ENCODE measurements at places on chromosomes 7 and 10.

GRCh38 chr7:146683439-146683838 is 566.8 kb downstream of the CNTNAP2 start:
- no peaks in the 10 kb centered on the region for H3K4me1 ChIP-seq
- peaks cover 45% of the 10 kb centered on the region for H3K27me3 ChIP-seq
- peak; percentile 26 for DNase-seq

DNA sequence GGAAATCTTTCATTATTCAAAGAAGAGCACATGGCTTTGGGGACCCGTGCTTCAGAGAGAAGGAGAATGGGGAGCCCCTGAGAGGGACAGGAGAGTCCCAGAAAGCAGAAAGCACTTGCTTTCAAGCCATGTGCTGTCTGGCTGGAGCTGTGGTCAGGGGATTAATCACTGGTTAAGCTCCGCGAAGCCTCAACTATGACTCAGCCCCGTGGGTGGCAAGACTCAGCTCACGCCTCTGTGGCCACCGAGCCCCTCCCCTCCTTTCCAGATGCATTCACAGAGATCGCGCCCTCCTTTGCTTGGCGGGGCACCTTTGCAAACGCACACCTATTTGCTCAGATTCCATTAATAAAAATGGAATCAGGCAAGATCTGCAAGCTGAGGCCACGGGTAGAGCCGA is 202.9 kb upstream of the TCERG1L start:
- no peak overlapping the region for H3K4me3 ChIP-seq
- H3K4me1 ChIP-seq: no peaks in the 10 kb centered on the region
- no peak overlapping the region for H3K27ac ChIP-seq
- no peaks in the 10 kb centered on the region for H3K27me3 ChIP-seq

GRCh38 chr7:100489824-100490223 is 6.1 kb downstream of the NYAP1 start:
- H3K27ac ChIP-seq: no peak overlapping the region
- DNase-seq: no peak
- H3K27me3 ChIP-seq: no peaks in the 10 kb centered on the region
- peaks cover 1% of the 10 kb centered on the region for H3K4me1 ChIP-seq

- H3K27me3 ChIP-seq: no peaks in the 10 kb centered on the region
- no peaks in the 10 kb centered on the region for H3K36me3 ChIP-seq
- peaks cover 51% of the 10 kb centered on the region for H3K4me1 ChIP-seq
- DNase-seq: no peak
Measured at GRCh38 chr7:24965831-24966708, 13.9 kb downstream of the OSBPL3 start.

Data from MCF 10A (cell line).